ENCODE measurements at places on chromosomes 12 and 14.

GRCh38 chr14:30287579-30288445, 271.1 kb upstream of the G2E3 start:
- DNase-seq, result no peak

- DNase-seq, result no peak
These were observed 64.9 kb downstream of the LLPH start for GRCh38 chr12:66065641-66066136.

- no peak for DNase-seq
These were observed 28.5 kb upstream of the SRGAP1 start for GRCh38 chr12:63816031-63816430.

DNA sequence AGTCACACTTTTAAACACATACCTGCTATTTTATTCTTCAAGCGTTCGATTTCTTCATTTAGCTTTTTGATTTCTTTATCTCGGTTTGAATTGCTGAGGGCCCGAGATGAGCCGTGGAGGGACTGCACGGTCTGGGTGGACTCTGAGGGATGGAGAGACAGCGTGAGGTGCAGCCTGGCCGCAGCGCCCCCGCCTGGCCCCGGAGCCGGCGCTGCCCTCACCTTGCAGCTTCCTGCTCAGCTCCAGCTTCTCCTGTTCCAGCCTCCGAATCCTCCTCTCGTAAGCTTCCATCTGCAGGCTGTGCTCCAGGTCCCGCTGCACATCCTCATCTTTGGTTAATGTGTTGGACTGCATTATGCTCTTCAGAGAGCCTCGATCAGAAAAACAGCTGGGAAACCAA, 53.2 kb downstream of the AMN start:
- no peak for DNase-seq

DNA sequence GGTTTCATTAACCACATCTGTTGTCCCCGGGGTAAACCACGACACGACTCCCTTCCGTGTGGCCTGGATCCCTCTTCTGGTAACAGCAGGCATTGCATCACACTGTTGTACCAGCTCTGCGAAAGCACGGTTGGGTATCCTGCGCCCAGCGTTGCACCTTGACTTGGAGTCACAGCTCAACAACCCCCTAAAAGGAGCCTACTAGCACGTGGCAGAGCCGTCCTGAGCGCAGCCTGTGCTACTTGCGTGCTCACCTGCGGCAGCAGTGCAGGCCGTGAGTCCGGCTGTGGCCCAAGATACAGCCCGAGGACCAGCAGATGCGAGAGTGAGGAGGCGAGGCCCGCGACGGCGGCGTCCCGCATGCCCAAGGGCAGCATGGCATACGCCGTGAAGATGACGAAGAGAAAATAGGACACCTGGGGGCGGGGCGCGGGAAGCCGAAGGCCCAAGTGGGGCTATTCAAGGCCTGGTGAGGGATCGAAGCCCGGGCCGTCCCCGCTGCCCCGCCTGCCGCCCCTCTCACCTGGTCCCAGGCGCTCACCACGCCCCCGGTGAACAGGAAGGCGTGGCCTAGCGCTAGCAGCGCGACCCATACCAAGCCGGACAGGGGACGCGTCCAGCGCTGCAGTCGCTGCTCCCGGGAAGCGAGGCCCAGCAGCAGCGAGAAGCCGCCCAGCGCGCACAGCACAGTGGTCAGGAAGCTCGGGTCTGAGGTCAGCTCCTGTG, 2.4 kb downstream of the ADCY4 start:
- peak; percentile 69 for DNase-seq

DNA sequence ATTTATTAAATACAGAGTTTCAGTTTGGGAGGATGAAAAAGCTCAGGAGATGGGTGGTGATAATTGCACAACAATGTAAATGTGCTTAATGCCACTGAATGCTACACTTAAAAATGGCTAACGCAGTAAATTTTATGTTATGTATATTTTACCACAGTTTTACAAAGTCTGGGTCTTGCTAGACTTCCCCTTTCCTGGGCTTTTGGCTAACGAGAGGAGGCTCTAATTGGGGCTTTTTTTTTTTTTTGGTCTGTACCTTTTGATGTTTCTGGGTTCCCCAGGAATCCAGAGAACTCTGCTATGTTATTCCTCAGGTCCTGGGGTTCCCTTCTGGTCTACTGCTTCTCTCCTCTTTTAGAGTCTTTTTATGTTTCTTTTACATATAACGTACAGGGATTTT, 355.5 kb downstream of the CACNA1C start:
- no peak for DNase-seq

GRCh38 chr12:92928421-92928961, 604 bp downstream of the EEA1 start:
- DNase-seq, result peak; percentile 57
